ENCODE measurements at places on chromosomes 2 and 18. TPM values are rescaled to one million over a fixed set of nuclear protein-coding genes. Genes with fewer than 3 reads are reported as not detected.

- H3K27me3 ChIP-seq, result no peaks in the 10 kb centered on the region
- no peak overlapping the region for H3K27ac ChIP-seq
- DNase-seq, result no peak
- no peaks in the 10 kb centered on the region for H3K36me3 ChIP-seq
Observed at GRCh38 chr2:73907840-73908452, 15.1 kb downstream of the ACTG2 start.

GRCh38 chr18:13276530-13277520 lies 58.3 kb downstream of the LDLRAD4 start:
- DNase-seq, result no peak
- H3K4me1 ChIP-seq, result no peaks in the 10 kb centered on the region
- no peaks in the 10 kb centered on the region for H3K36me3 ChIP-seq
- H3K27me3 ChIP-seq, result no peaks in the 10 kb centered on the region
- no peak overlapping the region for H3K27ac ChIP-seq
- no peak overlapping the region for H3K4me3 ChIP-seq

GRCh38 chr2:195533771-195534642 lies 123.0 kb upstream of the SLC39A10 start:
- peaks cover 39% of the 10 kb centered on the region for H3K4me1 ChIP-seq
- peak overlapping the region; percentile 53 for H3K27ac ChIP-seq
- DNase-seq, result no peak
- H3K27me3 ChIP-seq, result no peaks in the 10 kb centered on the region
- H3K4me3 ChIP-seq, result no peak overlapping the region
- no peaks in the 10 kb centered on the region for H3K36me3 ChIP-seq

DNA sequence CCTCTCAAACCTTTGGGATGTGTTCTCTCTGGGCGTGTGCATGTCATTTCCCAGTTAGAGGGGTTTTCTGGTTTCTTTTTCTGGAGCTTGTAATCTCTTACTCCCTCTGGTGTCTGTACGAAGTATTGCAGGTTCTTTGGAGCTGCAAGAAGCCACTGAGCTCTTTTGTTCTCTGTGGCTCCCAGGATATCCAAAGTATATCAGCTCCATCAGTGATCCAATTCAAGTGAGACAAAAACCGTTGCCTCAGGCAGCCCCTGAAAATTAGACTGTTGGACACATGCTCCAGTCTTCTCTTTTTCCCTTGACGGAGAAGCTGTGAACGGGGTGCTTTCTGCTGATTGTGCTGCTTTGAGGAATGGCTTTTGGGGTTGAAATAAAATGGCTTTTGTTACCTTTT lies 59.0 kb upstream of the LDLRAD4 start:
- no peaks in the 10 kb centered on the region for H3K4me1 ChIP-seq
- H3K27me3 ChIP-seq, result no peaks in the 10 kb centered on the region
- H3K27ac ChIP-seq, result no peak overlapping the region
- DNase-seq, result no peak
- H3K36me3 ChIP-seq, result no peaks in the 10 kb centered on the region
- no peak overlapping the region for H3K4me3 ChIP-seq

- no peak overlapping the region for H3K27ac ChIP-seq
- no peaks in the 10 kb centered on the region for H3K27me3 ChIP-seq
- DNase-seq, result no peak
- H3K36me3 ChIP-seq, result no peaks in the 10 kb centered on the region
Observed at GRCh38 chr2:180891360-180891759, 89.0 kb upstream of the UBE2E3 start.

- H3K4me3 ChIP-seq, result peak overlapping the region; percentile 19
- H3K27me3 ChIP-seq, result no peaks in the 10 kb centered on the region
- no peaks in the 10 kb centered on the region for H3K36me3 ChIP-seq
- no peak overlapping the region for H3K27ac ChIP-seq
Observed at GRCh38 chr2:20106746-20107145, 55.3 kb upstream of the LAPTM4A start.

GRCh38 chr2:161199912-161200701 lies 39.9 kb downstream of the TANK start:
- peaks cover 38% of the 10 kb centered on the region for H3K36me3 ChIP-seq
- peaks cover 10% of the 10 kb centered on the region for H3K4me1 ChIP-seq
- H3K27me3 ChIP-seq, result no peaks in the 10 kb centered on the region

- no peak overlapping the region for H3K27ac ChIP-seq
- no peaks in the 10 kb centered on the region for H3K36me3 ChIP-seq
- H3K4me1 ChIP-seq, result peaks cover 18% of the 10 kb centered on the region
- no peak for DNase-seq
Observed at GRCh38 chr2:106158871-106159270, 35.2 kb downstream of the UXS1 start.

GRCh38 chr2:4979111-4979510 lies 713.1 kb upstream of the SOX11 start:
- no peaks in the 10 kb centered on the region for H3K27me3 ChIP-seq
- no peak for DNase-seq
- H3K4me3 ChIP-seq, result no peak overlapping the region
- no peaks in the 10 kb centered on the region for H3K4me1 ChIP-seq
- H3K27ac ChIP-seq, result no peak overlapping the region

DNA sequence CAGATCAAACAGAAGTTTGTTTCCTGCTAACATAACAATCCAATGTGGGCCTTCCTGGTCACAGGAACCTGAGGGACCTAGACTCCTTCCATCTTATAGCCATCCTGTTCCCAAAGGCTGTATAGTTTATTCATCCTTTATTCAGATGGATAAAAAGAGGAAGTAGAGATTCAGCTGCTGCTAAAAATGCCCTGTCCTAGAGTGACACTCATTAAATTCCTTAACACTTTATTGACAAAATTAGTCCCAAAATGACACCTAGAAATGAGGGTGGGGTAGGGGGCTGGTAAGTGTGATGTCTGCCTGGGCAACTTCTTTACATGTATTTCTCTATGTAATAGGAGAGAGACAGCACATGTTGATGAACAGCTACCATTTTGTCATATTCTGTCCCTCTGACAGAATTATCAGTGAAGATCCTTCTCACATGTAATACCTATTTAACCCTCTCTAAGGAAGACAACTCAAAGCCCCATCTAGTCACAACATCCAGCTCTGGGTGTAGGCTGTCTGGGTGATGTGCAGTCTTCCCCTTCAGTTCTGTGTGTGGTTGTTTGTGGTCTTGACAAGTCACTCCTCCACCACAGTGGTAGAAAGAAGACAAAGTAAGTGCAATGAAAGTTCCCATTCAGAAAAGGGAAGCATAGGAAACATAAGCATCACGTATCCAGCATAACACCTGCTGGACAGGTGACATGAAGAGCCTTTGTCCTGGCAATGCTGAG lies 253.9 kb upstream of the CNTNAP5 start:
- DNase-seq, result no peak
- H3K27me3 ChIP-seq, result no peaks in the 10 kb centered on the region
- H3K4me3 ChIP-seq, result no peak overlapping the region
- H3K36me3 ChIP-seq, result no peaks in the 10 kb centered on the region
- H3K27ac ChIP-seq, result no peak overlapping the region
- H3K4me1 ChIP-seq, result no peaks in the 10 kb centered on the region

DNA sequence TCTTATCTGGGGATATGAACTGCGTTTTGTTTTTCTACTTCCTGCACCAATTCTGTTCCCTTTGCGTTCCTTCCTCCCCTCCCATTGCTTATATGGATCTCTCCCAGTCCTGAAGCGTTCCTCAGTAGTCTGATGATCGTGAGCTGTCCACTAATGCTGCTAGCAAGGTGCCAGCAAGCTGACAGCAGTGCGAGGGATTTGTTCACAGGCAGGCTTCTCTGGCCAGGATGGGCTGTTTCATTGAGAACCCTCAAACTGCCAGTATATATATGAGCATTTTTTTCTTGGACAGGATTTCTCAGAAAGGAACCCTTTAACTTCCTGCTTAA lies 40.1 kb downstream of the GTF3C3 start:
- no peak for DNase-seq
- no peak overlapping the region for H3K4me3 ChIP-seq
- H3K4me1 ChIP-seq, result no peaks in the 10 kb centered on the region
- peaks cover 17% of the 10 kb centered on the region for H3K36me3 ChIP-seq

DNA sequence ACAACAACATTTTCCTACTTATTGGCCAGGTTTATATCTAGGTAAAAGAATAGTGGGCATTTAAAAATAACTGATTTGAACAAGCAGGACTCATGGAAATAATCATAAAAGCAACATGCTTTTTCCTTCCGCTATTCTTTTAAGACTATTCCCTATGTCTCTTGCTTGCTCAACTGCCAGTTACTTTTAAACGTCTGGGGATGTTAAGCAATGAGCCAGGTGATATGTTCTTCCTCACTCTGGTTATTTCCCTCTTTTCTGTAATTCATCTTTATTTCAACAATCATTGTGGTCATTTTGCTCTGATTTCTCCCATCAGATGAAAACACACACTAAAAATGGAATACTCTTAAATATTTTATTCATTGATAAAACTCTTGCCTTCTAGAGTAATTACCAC lies 33.4 kb upstream of the SLC8A1 start:
- H3K4me3 ChIP-seq, result no peak overlapping the region
- no peak overlapping the region for H3K27ac ChIP-seq
- no peaks in the 10 kb centered on the region for H3K27me3 ChIP-seq
- H3K36me3 ChIP-seq, result no peaks in the 10 kb centered on the region

DNA sequence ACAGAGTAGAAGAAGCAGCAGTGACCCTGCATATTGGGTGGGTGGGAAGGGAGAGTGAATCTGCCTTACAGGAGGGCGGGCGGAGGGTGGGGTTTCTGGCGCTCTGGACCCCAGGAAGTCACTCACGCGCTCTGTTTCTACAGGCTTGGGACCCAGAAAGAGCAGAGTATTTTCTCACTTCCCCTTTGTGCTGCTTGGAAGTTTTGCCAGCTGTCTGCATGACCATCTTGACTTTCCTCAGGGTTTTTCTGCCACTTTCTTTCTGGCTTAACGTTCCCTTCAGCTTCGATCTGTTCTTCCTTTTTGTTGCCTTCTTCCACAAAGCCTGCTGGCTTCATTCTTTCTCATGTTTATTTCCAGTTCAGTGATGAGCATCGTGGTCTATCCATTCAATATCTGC lies 383.1 kb downstream of the GALR1 start:
- H3K27ac ChIP-seq, result no peak overlapping the region
- H3K27me3 ChIP-seq, result no peaks in the 10 kb centered on the region
- H3K4me3 ChIP-seq, result no peak overlapping the region
- DNase-seq, result no peak
- H3K4me1 ChIP-seq, result no peaks in the 10 kb centered on the region

DNA sequence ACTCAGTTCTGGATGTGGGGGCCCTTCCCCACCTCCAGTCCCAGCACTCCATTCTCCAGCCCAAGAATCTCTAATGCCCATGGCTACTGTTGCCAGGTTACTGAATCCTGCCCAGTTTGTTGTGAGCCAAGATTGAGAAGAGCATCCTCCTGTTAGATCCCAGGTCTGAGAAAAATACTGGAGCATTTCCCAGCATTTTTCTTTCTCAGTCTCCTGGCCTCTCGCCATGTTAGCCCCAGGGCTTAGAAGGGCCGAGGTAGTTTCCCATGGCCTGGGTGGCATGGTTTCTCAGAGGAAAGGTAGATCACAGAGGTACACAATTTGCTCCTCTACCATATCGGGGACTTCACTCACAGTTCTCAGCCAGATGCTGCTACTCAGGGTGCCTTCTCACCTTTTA lies 135.7 kb downstream of the OTX1 start:
- no peaks in the 10 kb centered on the region for H3K27me3 ChIP-seq
- no peak overlapping the region for H3K4me3 ChIP-seq
- H3K27ac ChIP-seq, result no peak overlapping the region
- no peaks in the 10 kb centered on the region for H3K4me1 ChIP-seq

DNA sequence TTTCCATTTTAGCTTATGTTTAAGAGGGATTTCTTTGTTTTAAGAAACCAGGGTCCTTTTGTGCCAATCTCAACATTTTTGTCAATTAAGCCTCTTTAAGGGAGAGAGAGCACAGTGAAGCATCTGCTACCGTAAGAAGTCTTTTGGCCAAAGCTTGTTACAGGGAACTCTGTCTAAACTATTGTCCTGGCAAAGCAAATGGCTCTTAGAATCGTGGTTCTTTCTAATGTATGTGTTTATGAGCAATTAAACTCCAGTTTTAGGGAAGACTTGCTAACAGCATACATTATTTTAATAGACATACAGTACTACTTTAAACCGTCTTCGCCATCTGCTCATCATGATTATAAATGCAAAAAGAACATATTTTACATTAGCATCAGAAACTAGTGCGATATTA lies 202.1 kb downstream of the CDCA7 start:
- H3K36me3 ChIP-seq, result no peaks in the 10 kb centered on the region
- H3K27ac ChIP-seq, result no peak overlapping the region
- DNase-seq, result no peak
- no peak overlapping the region for H3K4me3 ChIP-seq
- H3K4me1 ChIP-seq, result no peaks in the 10 kb centered on the region

- DNase-seq, result no peak
- H3K36me3 ChIP-seq, result peaks cover 100% of the 10 kb centered on the region
- H3K27ac ChIP-seq, result no peak overlapping the region
- no peak overlapping the region for H3K4me3 ChIP-seq
Observed at GRCh38 chr2:101873543-101873942, 118.2 kb upstream of the IL1R2 start.

DNA sequence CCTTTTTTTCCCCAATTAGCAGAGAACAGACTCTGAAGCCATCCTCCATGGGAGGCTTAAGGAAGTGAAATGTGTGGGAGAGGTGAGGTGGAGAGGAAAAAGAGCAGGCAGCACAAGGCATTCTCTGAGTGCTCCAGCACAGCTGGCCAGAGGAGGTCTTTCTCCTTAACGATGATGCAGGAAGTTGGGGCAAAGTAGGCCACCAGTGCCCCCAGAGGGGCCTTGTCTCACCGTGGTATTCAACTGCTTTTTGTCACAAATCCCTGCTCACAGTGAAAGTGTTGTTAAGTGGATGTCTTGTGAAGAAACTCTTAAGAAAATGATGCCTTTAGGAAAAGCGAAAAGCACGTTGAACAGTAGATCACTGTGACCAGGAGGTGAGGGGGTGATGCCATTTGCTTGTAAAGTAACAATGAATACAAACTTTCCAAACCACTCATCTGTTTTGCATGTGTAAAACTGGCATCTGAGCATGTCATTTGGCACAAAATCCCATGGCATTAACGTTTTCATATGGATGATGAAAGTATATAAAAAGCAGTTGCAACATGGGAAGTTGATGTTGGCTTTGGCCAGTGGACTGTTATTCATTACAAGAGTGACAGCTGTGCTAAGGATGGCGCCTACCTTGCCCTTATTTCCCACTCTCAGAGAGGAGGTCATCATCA lies 49.2 kb upstream of the CDC42EP3 start:
- no peaks in the 10 kb centered on the region for H3K4me1 ChIP-seq
- no peak overlapping the region for H3K27ac ChIP-seq
- H3K36me3 ChIP-seq, result no peaks in the 10 kb centered on the region
- H3K4me3 ChIP-seq, result no peak overlapping the region
- DNase-seq, result no peak
- H3K27me3 ChIP-seq, result no peaks in the 10 kb centered on the region

The PARD6G gene
- total RNA-seq, result 7.3 TPM

The DPYSL5 gene
- total RNA-seq, result not detected

The ZNF396 gene
- total RNA-seq, result 4.4 TPM

The SRD5A2 gene
- total RNA-seq, result 1.2 TPM

The DYSF gene
- total RNA-seq, result 41.2 TPM

The RTTN gene
- 10.8 TPM for total RNA-seq

The CCNT2 gene
- total RNA-seq, result 44.0 TPM

The PPP1CB gene
- total RNA-seq, result 233 TPM

The ALPP gene
- total RNA-seq, result 6.0 TPM

The ABCB11 gene
- total RNA-seq, result 0.32 TPM

The STAT1 gene
- total RNA-seq, result 103 TPM

The UPP2 gene
- total RNA-seq, result not detected

The IGFBP2 gene
- 37.7 TPM for total RNA-seq
